Panc1 (cell line): ENCODE measurements at places on chromosomes 6 and 20.

DNA sequence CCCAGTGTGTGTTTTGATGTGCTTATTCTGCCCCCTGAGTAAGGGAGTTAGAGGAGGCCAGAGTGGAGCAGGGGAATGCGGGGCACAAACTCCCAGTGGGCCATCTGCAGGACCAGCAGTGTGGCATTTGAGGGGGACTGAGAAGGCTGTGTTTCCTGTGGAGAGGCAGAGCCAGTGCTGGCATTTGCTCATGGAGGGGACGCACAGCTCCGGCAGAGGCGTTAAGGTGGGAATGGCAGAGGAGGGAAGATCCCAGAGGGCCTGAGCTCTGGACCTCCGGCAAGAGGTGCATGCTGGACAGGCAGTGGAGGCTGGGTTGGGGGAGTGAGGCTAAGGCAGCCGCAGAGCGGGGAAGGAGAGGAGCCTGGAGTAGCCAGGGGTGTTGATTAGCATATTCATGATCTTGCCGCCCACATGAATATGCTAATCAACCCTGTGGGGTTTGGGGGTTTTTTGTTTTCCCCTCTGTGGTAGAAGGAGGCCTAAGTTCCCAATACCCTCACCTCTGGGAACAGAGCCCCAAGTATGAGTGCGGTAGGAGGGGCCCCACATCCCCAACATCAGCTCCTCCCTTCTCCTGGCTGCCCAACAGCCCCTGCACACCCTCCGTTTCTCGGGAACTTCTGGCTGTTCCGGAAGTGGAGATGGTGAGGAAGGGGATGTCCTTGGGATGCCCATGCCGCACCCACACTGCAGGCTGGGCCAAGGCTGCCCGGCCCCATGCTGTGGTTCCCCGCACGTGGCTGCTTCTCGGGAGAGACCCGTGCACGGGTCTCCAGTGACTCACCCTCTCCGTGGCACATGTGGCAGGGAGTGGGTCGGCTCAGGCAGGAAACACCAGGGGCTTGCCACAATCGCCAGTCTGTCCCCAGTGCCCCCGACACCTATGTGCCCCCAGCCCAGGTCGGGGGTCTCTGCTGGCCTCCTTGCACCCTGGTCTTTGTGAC, 33.8 kb downstream of the DLGAP4 start:
- no peak for DNase-seq
- H3K27me3 ChIP-seq, result no peaks in the 10 kb centered on the region; the same call in 1 of the 2 replicates
- H3K4me3 ChIP-seq, result no peak overlapping the region
- no peaks in the 10 kb centered on the region for H3K36me3 ChIP-seq
- no peaks in the 10 kb centered on the region; the same call in 1 of the 2 replicates for H3K4me1 ChIP-seq

GRCh38 chr20:35575958-35576357, 34.1 kb downstream of the ERGIC3 start:
- H3K4me1 ChIP-seq, result no peaks in the 10 kb centered on the region
- DNase-seq, result no peak
- H3K36me3 ChIP-seq, result no peaks in the 10 kb centered on the region

DNA sequence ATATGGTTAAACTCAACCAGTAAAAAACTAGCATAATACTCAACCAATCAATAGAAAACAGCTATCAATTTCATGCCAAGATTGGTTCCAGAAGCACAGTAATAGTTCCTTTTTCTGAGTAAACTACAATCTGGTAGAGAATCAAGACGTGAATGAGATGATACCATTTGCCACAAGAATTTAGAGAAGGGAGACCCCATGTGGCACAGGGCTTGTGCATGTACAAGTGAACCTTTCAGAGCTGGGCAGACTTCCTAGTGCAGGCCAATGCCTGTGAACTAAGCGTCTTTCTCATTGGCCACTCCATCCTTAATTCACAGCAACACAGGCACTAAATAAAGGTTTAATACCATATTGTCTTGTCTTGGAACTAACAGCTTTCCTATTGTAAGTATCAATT, 213.5 kb downstream of the RFPL4B start:
- H3K27ac ChIP-seq, result no peak overlapping the region
- H3K4me3 ChIP-seq, result no peak overlapping the region
- H3K36me3 ChIP-seq, result no peaks in the 10 kb centered on the region
- no peaks in the 10 kb centered on the region for H3K4me1 ChIP-seq

- no peaks in the 10 kb centered on the region for H3K36me3 ChIP-seq
- no peak for DNase-seq
- no peaks in the 10 kb centered on the region; the same call in 1 of the 2 replicates for H3K4me1 ChIP-seq
- no peaks in the 10 kb centered on the region for H3K27me3 ChIP-seq
Observed at GRCh38 chr6:56230976-56231566, 16.3 kb downstream of the COL21A1 start.

DNA sequence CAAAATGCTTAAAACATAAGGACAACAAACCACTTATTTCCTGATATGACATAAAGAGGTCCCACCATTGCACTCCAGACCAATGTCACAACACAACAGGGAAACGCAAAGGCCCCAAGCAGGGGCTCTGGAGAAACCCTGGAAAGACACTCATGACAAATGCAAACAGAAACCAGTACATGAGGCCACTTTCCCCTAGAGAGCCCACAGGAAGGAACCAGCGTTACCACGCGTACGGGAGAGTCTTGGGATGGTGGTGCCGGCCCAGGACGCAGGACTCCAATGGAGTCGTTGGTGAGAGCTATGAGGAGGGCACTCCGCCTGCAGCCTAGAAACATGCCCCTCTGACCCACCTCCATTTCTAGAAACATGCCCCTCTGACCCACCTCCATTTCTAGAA, 20.2 kb downstream of the GMEB2 start:
- H3K27ac ChIP-seq, result no peak overlapping the region
- no peaks in the 10 kb centered on the region for H3K27me3 ChIP-seq
- no peak overlapping the region for H3K4me3 ChIP-seq
- H3K36me3 ChIP-seq, result no peaks in the 10 kb centered on the region
- no peaks in the 10 kb centered on the region for H3K4me1 ChIP-seq
- DNase-seq, result no peak

- no peak overlapping the region for H3K27ac ChIP-seq
- no peaks in the 10 kb centered on the region for H3K4me1 ChIP-seq
- H3K4me3 ChIP-seq, result no peak overlapping the region
- DNase-seq, result peak; percentile 8
- no peaks in the 10 kb centered on the region for H3K27me3 ChIP-seq
- H3K36me3 ChIP-seq, result peaks cover 2% of the 10 kb centered on the region; the same call in 1 of the 2 replicates
Observed at GRCh38 chr20:3276680-3277015, 37.7 kb upstream of the SLC4A11 start.

- H3K4me3 ChIP-seq, result no peak overlapping the region
- H3K27me3 ChIP-seq, result no peaks in the 10 kb centered on the region
- H3K36me3 ChIP-seq, result no peaks in the 10 kb centered on the region
- no peak overlapping the region for H3K27ac ChIP-seq
- no peak for DNase-seq
Observed at GRCh38 chr6:15430931-15431405, 185.1 kb downstream of the JARID2 start.

DNA sequence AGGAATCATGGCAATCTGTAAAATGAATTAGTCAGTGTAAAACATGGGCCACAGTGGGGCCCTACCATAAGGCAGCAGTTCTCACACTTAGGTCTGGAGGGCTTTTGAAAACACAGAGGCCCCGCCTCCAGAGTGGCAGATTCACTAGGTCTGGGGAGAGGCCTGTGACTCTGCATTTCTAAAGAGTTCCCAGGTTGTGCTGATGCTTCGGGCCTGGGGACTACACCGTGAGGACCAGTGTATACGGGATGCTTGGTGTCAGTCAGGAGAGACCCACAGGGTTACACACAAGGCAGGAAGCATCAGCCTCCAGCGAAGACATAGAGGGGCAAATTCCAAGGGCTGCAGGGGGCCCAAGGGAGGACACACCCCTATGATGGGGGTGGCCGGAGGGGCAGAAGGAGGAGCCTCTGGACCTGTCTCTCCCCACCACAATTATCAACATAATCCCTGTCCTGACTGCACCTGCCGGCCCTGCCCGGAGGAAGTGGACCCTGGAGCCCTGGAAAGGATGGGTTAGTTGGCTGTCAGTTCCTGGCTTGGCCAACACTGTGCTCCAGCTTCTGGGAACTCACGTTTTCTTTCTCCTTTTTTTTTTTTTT, 46.7 kb downstream of the FGD2 start:
- H3K27me3 ChIP-seq, result no peaks in the 10 kb centered on the region
- H3K36me3 ChIP-seq, result no peaks in the 10 kb centered on the region
- H3K27ac ChIP-seq, result peak overlapping the region; percentile 68; the same call in 1 of the 2 replicates
- peaks cover 12% of the 10 kb centered on the region for H3K4me1 ChIP-seq
- H3K4me3 ChIP-seq, result no peak overlapping the region

GRCh38 chr20:48892891-48893290, 28.6 kb upstream of the ARFGEF2 start:
- no peaks in the 10 kb centered on the region for H3K36me3 ChIP-seq
- peaks cover 3% of the 10 kb centered on the region; the same call in 1 of the 2 replicates for H3K4me1 ChIP-seq
- no peak for DNase-seq
- no peaks in the 10 kb centered on the region for H3K27me3 ChIP-seq
- H3K4me3 ChIP-seq, result no peak overlapping the region

- no peak overlapping the region for H3K4me3 ChIP-seq
- no peaks in the 10 kb centered on the region for H3K4me1 ChIP-seq
- H3K36me3 ChIP-seq, result no peaks in the 10 kb centered on the region
- no peaks in the 10 kb centered on the region for H3K27me3 ChIP-seq
Observed at GRCh38 chr6:65642776-65643175, 64.2 kb downstream of the EYS start.

DNA sequence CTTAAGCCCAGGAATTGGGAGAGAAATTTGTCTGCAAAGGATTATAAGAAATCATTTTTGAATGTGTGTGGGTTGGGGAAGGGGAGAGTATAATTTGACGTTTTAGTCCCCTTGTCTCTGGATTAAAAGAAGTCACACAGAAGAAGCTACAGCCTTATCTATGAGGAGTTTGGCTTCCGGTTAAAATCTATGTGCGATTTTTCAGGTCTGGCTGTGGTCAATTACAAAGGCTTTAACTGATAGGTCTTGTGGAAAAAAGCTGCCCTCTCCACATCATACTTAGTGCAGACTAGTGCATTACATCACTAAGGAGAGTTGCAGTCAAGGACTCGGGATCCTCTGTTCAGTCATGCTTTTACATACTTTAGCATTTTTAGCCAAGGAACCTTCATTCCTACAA, 80.3 kb upstream of the HTR1B start:
- H3K4me3 ChIP-seq, result no peak overlapping the region
- H3K4me1 ChIP-seq, result no peaks in the 10 kb centered on the region
- no peak for DNase-seq
- H3K27me3 ChIP-seq, result no peaks in the 10 kb centered on the region
- H3K27ac ChIP-seq, result no peak overlapping the region
- no peaks in the 10 kb centered on the region for H3K36me3 ChIP-seq

DNA sequence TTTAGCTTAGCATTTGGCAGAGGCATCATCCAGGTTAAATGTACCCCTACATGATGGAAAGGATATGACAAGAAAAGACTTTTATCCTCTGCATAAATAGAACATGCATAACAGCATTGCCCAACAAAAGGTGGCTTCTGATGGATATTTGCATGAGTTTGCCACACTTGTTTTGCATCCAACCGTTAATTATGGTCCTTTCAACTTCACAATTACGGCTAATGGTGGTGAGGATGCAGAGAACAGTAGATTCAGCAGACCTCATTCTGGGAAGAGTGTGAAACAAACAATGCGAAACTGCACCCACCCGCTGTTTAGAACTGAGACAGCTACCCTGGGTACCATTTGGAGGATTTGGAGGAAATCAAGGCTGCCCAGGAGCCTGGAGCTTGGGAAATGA, 690.9 kb upstream of the CHD6 start:
- no peak overlapping the region for H3K4me3 ChIP-seq
- DNase-seq, result no peak
- H3K36me3 ChIP-seq, result no peaks in the 10 kb centered on the region
- no peak overlapping the region for H3K27ac ChIP-seq
- H3K27me3 ChIP-seq, result no peaks in the 10 kb centered on the region

DNA sequence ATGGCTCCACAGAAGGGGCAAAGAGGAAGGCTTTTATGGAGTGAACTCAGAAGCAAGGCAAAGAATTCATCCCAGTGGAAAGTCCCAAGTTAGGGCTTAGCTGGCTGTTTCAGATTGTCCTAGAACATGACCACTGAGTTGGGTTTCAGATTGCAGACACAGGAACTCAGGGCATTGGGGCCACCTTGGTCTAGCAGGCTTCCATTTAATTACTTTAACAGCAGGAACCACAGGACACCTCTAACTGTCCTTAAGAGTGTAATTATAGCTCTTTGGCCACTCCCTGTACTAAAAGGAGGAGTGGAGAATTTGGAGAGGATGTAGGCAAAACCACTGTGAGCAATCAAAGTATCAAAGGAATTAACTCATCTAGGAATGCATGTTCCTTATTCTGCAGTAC, 150.6 kb upstream of the AGPAT4 start:
- H3K27ac ChIP-seq, result no peak overlapping the region
- no peak overlapping the region for H3K4me3 ChIP-seq
- H3K36me3 ChIP-seq, result no peaks in the 10 kb centered on the region
- no peak for DNase-seq
- H3K4me1 ChIP-seq, result peaks cover 4% of the 10 kb centered on the region

DNA sequence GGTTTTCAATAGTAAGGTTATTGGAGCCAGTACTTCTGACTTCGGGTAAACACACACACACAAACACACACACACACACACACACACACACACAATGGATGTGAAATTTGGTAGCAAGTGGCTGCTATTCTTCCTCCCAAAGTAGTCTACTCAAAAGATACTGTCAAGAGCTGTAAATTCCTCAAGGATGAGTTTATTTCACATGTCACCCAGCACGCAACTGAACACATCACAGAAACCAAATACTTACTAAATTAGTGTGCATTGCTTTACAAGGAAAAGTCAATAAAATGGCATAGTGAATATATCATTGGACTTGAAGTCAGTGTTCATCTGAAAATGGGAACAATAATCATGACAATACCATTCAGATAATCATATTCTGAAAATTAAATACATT, 32.9 kb downstream of the MMUT start:
- H3K4me1 ChIP-seq, result no peaks in the 10 kb centered on the region
- H3K27ac ChIP-seq, result no peak overlapping the region
- H3K36me3 ChIP-seq, result no peaks in the 10 kb centered on the region
- no peak overlapping the region for H3K4me3 ChIP-seq

GRCh38 chr20:5918856-5919625, 31.3 kb downstream of the TRMT6 start:
- no peaks in the 10 kb centered on the region for H3K36me3 ChIP-seq
- no peaks in the 10 kb centered on the region for H3K27me3 ChIP-seq
- 0 out of 2 replicates have a peak overlapping the region, but pooled peaks have one; percentile 8 for H3K4me3 ChIP-seq
- peak; percentile 46 for DNase-seq

- H3K36me3 ChIP-seq, result peaks cover 36% of the 10 kb centered on the region
- H3K4me3 ChIP-seq, result peak overlapping the region; percentile 91
- H3K4me1 ChIP-seq, result peaks cover 21% of the 10 kb centered on the region; the same call in 1 of the 2 replicates
- peak overlapping the region; percentile 95 for H3K27ac ChIP-seq
- H3K27me3 ChIP-seq, result no peaks in the 10 kb centered on the region
Observed at GRCh38 chr6:85641897-85642773, 551 bp downstream of the SYNCRIP start.

DNA sequence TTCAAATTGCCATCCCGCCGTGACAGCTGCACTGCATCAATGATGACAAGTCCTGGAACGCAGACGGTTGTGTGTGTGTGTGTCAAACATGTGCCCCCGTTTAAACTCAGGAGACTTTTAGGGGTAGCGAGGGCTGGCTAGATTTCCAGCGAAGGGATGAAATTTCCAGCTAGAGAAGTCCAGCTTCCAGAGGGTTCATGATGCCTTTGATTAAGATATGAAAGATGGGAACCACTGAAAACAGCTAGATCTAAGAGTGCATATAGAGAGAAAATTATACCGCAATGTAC, 644 bp downstream of the KIZ start:
- H3K4me3 ChIP-seq, result peak overlapping the region; percentile 98
- no peaks in the 10 kb centered on the region for H3K27me3 ChIP-seq
- H3K27ac ChIP-seq, result peak overlapping the region; percentile 66
- H3K36me3 ChIP-seq, result no peaks in the 10 kb centered on the region
